ENCODE measurements at places on chromosomes 4 and X.

DNA sequence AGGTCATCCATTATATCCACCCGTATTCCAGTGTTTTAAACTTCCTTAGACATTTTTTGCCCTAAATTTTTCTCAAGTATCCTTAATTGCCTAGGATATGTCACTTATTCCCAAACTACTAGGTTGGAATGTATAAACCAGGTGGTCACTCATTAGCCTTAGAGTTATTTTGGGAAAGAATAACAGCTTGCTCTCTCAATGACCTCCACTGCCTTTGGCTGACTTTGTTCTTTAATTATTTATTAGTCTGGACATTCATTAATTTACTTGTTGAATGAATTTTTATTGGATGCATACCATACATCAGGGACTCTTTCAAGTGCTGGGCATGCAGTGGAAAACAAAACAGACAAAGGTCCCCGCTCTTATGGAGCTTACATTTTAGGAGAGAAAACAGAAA is 609.3 kb upstream of the IGFBP7 start:
- no peak for DNase-seq

- DNase-seq = no peak
Measured at GRCh38 chr4:181939199-181939945, 303.8 kb upstream of the TENM3 start.

DNA sequence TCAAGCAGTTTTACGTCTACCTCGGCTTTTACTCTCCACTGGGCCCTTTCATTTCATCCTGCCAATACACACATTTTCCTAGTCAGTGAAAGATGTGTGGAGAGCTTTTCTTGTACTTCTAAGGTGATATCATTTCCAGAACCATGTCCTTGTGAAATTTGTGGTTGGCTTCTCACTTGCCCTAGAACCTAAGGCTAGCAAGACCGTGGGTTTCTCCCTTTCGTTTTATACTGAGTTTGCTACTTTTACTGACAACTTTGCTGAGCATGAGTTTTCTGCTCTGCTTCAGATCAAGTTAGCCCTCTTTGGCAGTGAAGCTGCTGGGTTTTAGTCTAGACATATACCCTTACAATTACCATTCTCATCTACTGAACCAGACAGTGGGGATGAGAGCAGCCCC is 95.7 kb upstream of the FRMPD4 start:
- DNase-seq = no peak

GRCh38 chrX:154384284-154384892 is 5.3 kb downstream of the EMD start:
- DNase-seq = no peak

GRCh38 chr4:142566777-142567176 is 279.3 kb downstream of the INPP4B start:
- no peak for DNase-seq

- no peak for DNase-seq
Measured at GRCh38 chr4:110480031-110480549, 4.1 kb downstream of the ENPEP start.

GRCh38 chr4:98447648-98448047 is 186.5 kb downstream of the RAP1GDS1 start:
- no peak for DNase-seq

All from H54 (cell line).